ENCODE measurements at places on chromosomes 2 and 18.

- DNase-seq: no peak
These were observed 448.0 kb upstream of the SPRED2 start for GRCh38 chr2:65880436-65880835.

DNA sequence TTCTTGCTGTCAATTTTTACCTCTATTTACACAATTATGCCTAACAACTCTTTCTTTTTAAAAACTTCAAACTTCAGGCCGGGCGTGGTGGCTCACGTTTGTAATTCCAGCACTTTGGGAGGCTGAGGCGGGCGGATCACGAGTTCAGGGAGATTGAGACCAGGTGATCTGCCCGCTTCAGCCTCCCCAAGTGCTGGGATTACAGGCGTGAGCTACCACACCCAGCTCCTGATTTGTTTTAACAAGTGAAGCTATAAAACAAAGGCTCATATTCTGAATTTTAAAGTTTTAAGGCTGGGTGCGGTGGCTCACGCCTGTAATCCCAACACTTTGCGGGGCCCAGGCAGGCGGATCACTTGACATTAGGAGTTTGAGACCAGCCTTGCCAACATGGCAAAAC is 15.5 kb downstream of the PTPN2 start:
- no peak for DNase-seq

DNA sequence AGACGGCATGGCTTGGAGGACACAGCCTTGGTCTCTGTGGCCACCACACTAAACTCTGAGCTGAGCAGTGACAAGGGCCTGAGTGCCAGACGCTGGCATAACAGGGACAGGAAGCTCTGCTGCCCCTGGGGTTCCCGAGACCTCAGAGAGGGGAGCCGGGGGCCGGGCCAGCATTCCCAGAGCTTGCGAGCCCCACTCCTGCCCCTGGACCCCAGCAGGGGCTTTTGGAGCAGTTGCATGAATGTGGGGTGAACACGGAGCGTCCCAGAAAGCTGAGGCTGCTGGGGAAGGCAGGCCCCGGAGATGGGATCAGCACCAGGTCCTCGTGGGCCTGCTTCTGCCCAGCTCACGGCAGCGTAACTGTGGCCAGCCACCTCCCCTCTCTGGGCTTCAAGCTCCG is 7.6 kb upstream of the ERFE start:
- no peak for DNase-seq

DNA sequence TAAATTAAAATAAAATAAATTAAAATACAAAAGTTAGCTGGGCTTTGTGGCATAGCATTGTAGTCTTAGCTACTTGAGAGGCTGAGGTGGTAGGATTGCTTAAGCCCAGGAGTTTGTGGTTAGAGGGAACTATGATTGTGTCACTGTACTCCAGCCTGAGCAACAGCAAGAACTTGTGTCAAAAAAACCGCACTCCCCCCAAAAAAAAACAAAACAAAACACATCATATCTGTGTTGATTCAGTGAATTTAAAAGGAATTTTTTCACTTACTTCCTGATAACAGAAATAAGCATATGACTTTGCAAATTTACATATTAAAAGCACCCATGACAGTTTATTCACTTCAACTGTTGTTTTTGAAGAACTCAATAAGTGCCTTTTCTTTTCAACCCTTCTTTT is 68.1 kb upstream of the PELI1 start:
- peak; percentile 96 for DNase-seq

GRCh38 chr2:156797832-156798231 is 361.7 kb downstream of the GPD2 start:
- DNase-seq: peak; percentile 16

DNA sequence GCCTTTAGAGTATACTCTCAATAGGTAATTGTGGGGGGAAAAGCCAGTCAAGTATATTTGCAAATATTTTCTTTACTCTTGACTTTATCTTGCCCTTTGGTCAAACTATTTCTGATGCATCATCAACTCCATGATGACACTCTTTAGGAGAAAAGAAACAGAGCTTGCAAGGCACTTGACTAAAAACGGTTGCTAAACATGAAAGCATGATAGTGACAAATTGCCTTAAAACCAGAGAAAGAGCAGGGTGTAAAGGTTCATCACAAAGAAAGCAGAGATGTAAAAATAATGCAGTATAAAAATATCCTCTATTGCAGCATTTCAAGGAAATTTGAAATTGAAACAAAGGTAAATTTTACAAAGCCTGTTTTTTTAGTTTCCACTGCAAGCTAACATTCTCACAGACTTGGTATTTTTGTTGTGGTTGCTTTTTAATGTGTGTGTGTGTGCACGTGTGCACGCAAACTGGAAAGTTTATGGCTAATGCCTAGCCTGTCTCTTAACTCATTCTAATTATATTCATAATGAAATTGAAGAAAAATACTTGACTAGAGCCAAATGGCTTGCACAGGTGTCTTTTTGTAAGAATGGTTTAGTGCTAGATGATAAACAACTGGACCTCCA is 503.6 kb downstream of the ARHGAP15 start:
- no peak for DNase-seq

DNA sequence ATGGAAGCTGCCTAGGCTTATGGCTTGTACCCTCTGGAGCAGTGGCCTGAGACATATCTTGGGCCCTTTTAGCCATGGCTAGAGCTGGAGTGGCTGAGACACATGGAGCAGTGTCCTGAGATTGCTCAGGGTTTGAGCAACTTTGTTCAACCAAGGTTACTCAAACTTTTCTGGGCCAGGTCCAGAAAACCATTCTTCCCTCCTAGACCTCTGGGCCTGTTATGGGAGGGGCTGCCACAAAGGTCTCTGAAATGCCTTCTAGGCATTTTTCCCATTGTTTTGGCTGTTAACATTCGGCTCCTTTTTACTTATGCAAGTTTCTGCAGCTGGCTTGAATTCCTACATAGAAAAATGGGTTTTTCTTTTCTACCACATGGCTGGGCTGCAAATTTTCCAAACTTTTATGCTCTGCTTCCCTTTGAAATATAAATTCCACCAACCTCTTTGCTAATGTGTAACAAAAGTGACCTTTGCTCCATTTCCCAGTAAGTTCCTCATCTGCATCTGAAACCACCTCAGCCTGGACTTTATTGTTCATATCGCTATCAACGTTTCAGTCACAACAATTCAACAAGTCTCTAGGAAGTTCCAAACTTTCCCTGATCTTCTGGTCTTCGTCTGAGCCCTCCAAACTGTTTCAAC is 84.9 kb upstream of the MAP4K3 start:
- no peak for DNase-seq

DNA sequence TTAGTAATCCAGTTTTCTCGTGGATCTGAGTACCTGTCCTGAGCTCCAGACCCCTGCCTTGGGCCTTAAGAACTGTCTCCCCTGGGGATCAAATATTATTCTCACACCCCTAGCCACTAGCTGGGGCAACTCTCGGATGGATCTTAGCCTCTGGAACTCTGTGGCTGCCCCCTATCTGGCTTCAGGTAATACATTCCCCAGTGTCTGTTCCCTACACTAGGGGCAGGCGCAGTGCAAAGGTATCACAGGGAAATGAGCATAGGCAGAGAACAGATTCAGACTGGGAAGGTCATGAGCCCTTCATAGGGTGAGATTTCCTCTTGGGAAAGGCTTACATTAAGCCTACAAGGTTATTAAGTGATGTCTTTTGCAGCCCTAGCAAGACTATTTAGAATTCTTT is 11.2 kb upstream of the SIX2 start:
- DNase-seq: no peak

GRCh38 chr2:109217362-109218086 is 88.5 kb downstream of the SH3RF3 start:
- peak; percentile 51 for DNase-seq

DNA sequence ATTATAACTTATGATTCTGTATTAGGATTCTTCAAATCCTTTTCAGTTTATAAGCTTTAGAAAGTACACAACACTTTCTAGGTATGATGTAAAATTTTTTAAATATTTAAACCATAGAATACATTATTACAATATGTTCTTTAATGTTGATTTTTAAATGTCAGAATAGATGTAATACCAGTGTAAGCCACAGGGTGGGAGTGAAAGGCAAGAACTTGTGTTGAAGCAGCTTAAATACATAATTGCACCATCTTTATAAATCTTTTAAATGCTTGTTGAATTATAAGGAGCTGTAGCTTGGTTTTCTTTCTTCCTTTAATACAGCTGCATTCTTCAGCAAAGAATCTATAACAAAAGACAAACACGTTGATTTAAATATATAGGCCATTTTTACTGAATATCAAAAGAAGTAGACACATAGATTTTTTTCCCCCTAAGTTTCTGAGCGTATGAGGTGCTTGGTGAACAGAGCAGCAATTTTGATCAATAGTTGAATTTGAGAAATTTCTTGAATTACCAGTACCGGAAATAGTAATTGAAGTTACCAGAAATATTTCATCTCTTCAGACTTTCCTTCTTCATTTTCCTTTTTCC is 63.0 kb downstream of the TANK start:
- peak; percentile 65 for DNase-seq

- no peak for DNase-seq
These were observed 278.9 kb upstream of the DLGAP1 start for GRCh38 chr18:4734021-4734420.

DNA sequence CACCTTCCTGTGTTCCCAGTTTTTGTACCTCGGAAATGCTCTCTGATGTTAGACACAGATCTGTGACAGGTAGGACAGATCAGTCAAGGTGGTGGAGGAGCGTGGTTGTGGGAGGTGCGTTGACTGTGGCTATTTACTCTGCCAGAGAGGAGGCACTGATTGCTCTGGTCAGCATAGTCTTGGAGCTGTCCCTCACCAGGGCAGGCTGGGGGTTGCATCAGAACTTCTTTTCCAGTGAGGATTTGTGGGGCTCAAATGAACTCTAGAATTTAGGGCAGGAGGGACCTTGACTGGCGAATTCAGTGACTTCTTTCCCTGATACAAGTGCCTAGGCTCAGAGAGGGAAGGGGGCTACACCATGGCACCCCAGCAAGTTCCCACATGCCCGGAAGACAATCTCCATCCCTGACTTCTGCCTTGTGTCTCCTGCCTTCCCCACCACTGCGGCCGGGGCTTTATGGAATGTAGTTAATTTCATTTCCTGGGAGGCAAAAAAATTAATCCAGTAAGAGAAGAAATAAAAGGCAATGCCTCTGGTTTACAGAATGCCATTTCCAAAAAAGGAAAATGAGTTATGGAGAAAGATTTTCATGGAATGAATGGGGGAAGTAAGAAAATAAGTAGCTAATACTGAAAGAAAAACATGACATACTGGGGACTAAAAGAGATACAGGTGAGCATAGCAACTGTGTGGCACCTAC is 26.1 kb downstream of the NIFK start:
- DNase-seq: no peak

GRCh38 chr2:8416849-8417832 is 264.7 kb upstream of the ID2 start:
- no peak for DNase-seq

DNA sequence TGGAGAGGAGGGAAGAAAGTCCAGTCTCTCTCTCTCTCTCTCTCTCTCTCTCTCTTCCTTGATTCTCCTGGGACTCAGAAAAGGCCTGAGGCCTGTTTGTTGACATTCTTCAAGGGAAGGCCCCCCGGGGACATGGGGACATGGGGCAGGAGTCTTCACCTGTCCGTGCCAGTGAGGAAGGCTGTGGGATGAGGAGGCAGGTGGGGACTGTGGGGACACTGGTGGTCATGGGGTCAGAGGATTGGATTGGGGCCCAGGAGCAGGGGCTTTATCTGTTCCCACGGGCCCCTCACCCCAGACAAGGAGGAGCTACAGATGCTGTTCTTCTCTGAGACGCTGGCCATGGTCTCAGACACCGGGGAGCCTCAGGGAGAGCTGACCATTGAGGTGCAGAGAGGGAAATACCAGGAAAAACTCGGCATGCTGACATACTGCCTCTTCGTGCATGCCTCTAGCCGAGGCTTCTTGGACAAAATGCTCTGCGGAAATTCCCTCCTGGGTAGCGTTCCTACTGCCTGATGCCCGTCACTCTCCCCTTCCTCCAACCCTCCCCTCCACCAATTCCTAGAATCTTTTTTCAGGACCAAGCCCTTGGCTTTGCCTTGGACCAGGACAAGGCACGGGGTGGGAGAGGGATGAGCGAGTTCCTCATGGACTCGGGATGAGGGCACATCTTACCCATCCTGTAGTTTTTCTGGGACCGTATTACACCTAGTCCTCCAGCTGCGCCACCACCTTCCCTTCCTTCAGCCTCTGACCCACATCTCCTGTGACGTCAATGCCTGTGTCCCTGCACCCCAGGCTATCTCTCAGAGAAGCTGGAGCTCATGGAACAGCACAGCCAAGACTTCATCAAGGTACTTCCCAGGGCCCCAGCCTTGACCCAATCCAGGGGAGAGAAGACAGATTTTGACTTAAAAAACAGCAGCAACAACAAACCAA is 850 bp downstream of the CATIP start:
- DNase-seq: no peak

DNA sequence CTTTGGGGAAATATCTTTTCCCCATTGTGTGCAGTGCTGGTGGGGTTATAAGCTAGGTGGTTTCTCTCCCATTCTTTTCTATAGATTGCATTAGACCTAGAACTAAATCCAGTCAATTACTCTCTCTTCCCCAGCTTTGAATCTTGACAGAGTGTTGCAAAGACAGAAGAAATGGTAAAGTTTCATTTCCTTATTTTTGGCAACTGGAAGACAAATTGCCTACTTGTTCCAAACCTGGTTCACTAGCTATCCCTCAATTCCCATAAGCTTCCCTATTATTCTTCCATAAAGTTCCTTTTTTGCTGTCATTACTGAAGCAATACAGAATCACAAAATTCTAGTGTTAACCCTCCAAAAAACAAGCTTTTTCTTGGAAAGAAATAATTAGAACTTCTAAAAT is 94.0 kb upstream of the ITGA4 start:
- no peak for DNase-seq

DNA sequence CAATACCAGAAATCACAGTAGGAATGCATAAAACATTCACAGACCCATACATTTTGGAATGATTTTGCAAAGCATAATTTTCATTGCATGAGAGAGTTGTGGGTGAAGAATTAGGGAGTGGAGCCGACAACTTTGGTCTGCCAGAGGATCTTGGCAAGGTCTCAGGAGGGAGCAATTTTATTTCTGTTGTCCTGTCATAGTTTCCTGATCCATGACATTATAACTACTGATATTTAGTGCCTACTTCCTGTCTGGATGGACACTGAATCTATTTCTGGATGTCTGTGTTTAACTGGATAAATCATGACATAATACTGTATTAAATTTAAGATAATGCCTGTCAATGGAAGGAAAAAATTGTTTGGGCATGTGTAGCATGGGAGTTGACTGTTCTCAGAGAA is 2.4 kb downstream of the ITGA4 start:
- DNase-seq: no peak

GRCh38 chr18:12478269-12479047 is 70.7 kb downstream of the PRELID3A start:
- no peak for DNase-seq

DNA sequence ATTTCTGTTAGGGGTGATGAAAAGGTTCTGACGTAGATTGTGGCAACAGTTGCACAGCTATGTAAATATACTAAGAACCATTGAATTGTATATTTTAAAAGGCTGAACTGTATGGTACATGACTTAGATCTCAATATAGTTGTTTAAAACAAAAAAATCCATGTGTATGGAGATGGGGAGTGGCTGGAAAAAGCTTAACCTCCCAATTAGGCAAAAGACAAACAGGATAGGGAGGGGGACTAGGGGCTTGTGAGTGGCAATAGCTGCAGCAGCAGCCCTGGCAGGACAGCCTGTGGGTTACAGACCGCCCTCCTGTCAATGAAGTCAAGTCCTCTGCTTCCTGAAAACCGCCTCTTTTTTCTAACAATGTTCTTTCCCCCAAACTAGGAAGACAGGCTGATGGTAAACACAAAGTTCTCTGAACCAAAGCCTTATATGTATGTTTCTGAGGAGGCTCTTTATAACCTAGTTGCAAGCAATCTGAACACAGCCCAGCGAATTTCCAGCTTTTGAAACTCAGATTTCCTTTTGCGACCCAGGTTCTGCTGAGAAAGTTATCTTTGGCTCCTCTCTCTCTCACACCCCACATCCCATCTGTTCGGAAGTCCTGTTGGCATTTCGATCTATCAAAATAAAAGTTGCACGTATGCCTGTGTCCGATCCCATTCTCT is 10.3 kb downstream of the ATP8B1 start:
- DNase-seq: no peak

All from common myeloid progenitor, CD34-positive (primary cell).